ENCODE measurements at places on chromosomes 12 and 14.

DNA sequence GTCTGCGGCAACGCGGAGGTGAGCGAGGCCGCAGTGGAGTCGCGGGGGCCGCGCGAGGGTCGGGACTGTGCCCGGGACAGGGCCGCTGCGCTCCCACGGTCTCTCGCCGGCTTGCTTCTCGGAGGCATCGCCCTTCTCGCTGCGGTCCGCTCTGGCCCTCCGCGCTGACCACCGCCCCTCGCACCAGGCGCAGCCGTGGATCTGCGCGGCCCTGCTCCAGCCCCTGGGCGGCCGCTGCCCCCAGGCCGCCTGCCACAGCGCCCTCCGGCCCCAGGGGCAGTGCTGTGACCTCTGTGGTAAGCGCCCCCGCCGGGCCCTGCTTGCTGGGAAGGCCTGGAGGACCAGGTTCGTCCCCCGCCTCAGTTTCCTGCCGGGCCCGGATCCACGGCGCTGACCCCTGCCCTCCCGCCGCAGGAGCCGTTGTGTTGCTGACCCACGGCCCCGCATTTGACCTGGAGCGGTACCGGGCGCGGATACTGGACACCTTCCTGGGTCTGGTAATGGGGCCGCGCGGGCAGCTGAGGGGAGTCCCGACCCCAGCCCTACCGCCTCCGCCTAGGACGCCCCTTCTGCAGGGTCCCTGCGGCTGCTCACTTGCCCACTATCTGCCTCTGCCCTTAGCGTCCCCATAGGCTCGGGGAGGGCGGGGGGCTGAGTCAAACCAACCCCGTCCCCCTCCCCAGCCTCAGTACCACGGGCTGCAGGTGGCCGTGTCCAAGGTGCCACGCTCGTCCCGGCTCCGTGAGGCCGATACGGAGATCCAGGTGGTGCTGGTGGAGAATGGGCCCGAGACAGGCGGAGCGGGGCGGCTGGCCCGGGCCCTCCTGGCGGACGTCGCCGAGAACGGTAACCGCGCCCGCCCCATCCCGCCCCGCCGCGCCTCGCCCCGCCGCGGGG is 7.0 kb downstream of the AMN start:
- DNase-seq: no peak

DNA sequence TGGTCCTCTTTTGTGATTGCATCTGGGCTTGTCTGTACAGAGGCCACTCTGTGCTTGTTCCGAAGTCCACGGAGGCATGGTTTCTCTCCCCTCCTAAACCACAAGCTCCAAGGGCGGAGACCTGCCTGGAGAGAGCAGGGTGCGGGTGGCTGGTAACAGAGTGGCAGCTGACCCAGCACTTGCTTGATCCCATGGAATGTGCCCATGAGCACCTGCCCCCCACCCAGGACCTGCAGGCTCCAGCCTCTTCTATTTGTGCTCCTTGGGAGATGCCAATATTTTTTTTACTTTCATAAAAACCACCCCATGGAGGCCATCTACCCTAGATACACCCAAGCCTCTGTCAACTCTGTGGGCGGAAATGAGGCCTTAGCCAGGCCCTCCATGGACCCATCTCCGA is 104.7 kb downstream of the PRMT8 start:
- DNase-seq: no peak

DNA sequence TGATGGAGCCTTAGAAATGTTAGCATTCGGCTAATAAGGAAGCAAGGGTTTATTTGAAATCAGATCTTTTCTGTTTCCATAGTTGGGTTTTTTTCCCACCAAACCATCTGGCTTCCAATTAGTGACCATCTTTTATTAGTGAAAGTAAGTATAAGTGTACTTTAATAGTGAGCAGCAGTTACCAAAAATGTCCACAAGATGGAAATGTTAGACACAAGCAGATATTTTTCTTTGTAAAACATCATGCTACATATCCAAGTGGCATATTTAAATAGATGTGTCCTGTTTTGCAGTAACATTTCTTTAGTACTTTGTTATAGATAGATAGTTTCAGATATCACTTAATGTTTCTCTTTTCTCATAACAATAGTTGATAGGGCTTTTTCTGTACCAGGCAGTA is 28.8 kb downstream of the YEATS4 start:
- DNase-seq: no peak

DNA sequence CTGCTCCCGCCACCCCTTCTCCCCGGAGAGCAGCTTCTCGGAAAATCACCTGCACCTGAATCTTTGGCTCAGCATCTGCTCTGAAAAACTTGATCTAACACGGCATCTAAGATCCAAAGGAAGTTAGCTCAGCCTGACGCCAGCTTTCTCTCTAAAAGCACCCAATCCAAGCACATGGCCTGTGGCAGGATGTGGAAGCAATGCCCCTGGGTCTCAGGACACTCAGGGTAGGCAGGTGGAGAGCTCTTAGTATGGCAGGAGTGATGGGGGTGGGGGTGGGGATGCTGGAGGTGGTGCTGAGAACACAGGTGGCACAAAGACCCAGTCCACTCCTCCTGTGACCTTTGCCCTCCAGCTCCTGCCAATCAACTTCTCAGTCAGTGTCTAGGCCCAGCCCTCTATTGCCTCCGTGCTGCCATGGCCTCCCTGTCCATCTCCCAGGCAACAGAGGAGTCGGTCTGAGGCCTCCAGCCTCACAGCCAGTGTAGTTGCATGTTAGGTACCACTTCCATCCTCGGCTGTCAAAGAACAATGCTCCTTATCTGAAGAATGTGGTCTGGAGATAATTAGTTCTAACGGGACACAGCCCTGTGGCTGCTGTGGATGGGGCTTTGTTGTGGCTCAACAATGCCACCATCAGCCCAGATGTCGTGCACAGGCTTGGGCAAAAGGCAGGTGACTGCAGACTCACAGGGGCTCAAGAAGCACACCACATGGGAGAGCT is 180.0 kb upstream of the C14orf180 start:
- DNase-seq: no peak

DNA sequence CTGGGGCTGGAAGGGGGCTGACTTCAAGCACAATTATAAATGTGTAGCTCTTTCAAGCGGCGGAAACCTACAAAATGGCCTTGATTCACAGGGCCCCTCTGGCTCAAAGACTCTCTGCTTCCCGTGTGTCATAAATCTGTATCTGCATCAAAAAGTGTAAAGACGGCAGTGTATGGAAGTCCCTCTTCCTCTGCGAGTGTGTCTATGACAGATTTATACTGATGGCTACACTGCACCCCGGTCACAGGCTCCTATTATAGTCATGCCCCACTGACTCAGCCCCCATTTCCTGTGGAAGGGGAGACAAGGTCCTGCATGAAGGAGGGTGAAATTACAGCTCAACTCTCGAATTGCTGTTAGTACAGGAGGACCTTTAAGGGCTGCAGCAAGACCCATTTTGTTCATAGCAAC is 68.6 kb downstream of the HMGA2 start:
- DNase-seq: no peak

DNA sequence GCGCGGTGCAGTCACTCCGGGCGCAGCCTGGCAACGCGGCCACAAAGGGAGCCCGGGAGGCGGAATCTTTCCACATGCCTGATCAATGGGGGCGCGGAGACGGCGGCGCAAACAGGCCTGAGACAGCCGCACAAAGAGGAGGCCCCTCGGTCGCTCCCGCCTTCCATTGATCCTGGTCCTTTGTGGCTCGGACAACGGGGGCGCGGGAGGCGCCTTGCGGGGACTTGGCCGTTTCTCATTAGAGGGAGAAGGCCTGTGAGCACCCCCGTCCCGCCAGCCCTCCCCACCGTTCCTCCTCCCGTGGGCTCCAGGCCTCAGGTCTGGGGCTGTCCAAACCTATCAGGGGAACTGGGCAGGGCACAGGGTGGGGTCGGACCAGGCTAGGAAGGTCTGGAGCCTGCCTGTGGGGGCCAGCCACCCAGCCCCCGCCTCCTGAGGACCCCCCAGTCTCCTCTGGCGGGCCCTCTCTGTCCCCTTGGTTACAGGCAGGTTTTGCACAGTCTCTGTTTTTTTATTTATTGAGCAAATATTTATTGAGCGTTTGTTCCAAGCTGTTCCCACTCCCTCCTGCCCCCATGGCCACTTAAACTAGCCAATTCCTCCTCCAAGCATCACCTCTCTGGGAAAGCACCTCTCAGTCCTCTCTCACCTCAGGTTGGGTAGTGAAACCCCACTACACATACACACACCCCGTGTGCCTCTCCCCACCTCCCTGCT is 29.0 kb upstream of the MSI1 start:
- DNase-seq: no peak

- no peak for DNase-seq
Observed at GRCh38 chr12:54251667-54252284, 28.1 kb downstream of the CBX5 start.

- DNase-seq: no peak
Observed at GRCh38 chr12:20653871-20654270, 41.3 kb upstream of the SLCO1C1 start.

GRCh38 chr12:15636060-15636890 is 152.9 kb downstream of the EPS8 start:
- DNase-seq: no peak

DNA sequence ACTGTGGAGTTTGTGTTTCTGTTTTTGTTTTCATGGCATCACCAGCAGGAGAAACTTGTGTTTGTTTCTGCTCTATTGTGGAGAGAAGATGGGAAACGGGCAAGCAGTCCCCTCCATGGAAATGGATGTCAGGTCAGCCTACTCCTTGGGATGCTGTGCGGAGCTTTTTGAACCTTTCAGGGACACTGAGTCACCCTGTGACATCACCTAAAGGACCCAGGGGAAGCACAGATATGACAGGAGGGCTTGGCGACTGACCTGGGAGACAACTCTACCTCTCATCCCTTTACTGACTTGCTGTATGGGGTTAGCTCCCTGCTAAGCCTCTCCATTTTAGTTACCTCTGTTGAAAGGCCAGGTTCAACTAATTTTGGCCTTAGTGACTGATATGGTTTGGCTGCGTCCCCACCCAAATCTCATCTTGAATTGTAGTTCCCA is 706.9 kb upstream of the TMEM132C start:
- no peak for DNase-seq

DNA sequence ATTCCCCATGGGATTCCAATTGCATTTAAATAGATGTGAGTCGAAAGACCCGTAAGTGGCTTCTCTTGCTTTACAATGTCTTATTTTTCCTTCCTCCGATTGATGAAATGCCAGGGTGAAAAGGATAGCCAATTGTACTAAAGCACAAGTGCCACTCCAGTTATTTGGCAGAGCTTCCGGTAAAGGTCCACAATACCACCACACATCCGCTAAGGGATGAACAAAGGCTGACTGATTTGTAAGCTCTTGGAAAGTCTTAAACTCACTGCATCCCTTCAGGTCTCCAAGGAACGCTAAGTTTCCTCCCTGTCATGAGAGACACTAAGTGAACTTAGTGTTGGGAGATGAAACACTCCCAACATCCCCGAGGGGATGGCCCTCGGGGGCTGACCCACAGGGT is 21.2 kb upstream of the RNASE1 start:
- no peak for DNase-seq

DNA sequence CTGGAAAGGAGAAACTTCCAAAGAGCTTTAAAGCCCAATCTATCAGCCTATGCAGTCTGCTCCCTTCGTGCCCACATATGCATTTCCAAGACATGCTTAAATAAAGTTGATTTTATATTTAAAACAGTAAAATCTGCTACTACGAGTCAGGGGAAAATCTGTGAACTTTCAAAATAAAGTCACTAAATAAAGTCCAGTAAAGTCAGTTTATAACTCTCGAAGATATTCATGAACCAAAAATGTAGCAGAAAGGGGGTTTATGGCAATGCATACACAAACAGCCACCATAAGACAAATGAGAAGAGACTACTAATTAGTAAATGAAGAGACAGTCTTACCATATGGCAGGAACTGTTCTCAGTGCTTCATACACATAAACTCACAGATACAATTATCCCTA is 19.7 kb downstream of the AREL1 start:
- DNase-seq: no peak

DNA sequence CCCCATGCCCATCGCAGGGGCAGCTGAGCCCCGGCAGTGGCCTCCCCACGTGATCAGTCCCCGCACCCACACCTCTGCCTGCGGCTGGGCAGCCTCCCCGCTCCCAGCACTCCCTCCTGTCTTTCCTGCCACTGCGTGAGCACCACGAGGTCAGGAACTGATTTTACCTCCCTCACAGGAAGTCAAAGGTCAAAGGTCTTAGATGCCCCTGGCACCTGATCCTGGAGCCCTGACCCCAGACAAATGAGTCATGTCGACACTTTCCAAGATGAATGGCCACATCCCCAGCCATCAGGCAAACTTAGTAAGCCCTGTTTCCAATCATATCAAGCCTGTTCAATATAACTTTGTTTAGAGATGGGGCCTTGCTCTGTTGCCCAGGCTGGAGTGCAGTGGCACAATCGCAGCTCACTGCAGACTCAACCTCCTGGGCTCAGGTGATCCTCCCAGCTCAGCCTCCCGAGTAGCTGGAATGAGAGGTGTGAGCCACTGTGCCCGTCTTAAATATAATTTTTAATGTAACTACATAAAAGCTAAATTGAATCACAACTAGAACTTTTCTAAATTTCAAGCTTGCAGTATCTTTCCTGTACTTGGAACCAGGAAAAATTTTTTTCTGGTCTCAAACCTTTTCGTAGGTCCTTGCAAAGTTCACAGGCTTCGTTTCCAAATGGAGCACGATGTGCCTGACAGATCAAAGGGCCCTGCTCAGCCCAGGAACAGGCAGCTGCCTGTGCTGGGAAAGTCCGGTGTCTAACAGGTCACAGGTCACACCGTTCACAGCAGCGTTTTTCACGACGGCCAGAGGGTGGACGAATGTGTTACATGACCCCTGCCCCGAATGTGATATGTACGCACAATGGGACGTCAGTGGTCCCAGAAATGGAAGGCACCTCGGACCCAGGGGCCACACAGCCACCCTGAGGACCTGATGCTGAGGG is 1.9 kb downstream of the LRCOL1 start:
- DNase-seq: no peak

DNA sequence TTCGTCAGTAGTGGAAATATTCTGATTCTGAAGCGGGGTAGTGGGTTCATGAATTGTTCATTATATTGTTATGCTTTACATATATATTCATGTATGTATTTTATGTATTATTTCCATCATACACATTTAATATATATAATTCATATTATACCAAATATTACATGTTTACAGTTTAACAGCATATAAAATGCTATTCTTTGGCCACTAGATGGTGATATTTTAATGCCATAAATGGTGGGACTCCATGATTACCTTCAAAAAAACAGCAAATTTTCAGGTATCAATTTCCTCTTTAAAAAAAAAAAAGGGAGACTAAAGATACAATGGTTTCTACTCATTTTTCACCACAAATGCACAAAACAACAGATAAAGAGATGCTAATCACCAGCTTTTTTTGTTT is 41.0 kb downstream of the BDKRB1 start:
- no peak for DNase-seq

- DNase-seq: no peak
Observed at GRCh38 chr12:132415327-132416120, 74.4 kb upstream of the FBRSL1 start.

GRCh38 chr12:96048393-96048969 is 13.1 kb upstream of the LTA4H start:
- DNase-seq: no peak

DNA sequence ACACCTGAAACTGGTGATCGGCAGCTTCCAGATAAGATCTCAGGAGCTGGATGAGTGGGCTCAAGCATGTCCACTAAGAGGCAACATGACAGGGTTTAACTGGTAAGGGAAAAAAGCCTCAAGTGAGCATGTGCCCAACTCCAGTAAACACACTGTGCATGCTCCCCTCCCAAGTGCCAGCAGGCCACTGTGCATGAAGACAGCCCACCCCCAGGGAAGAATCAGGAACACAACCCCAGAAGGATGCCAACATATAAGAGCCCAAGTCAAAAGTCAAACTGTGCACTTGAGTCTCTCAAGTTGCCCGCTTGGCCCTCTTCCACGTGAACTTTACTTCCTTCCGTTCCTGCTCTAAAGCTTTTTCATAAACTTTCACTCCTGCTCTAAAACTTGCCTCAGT is 311.3 kb upstream of the PRKD1 start:
- DNase-seq: no peak

GRCh38 chr14:24075485-24076301 is 4.3 kb downstream of the CPNE6 start:
- no peak for DNase-seq
